NCI-H2107 (cell line): ENCODE measurements at places on chromosomes 5 and 9.

- no peak for DNase-seq
These were observed 38.2 kb upstream of the ARSB start for GRCh38 chr5:79023348-79023747.

DNA sequence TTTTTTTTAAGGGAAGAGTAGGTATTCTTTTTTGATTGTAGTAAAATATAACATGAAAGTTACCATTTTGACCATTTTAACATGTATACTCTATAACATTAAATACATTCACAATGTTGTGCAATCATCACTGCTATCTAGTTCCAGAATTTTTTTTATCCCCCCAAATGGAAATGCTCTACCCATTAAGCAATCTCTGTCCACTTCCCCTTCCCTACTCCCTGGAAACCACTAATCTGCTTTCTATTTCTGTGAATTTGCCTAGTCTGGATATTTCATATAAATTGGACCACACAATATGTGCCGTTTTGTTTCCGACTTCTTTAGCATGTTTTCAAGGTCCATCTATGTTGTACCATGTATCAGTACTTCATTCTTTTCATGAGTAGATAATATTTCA is 429.5 kb downstream of the TLE1 start:
- no peak for DNase-seq

GRCh38 chr9:2337131-2337530 is 284.5 kb upstream of the VLDLR start:
- no peak for DNase-seq

- peak; percentile 90 for DNase-seq
These were observed at the start of gene CDKN2B for GRCh38 chr9:22008717-22009505. Gene CDKN2B, minus strand, starts transcription at chr9:22009305. Its CDS starts 352 bp downstream, at chr9:22008953.

DNA sequence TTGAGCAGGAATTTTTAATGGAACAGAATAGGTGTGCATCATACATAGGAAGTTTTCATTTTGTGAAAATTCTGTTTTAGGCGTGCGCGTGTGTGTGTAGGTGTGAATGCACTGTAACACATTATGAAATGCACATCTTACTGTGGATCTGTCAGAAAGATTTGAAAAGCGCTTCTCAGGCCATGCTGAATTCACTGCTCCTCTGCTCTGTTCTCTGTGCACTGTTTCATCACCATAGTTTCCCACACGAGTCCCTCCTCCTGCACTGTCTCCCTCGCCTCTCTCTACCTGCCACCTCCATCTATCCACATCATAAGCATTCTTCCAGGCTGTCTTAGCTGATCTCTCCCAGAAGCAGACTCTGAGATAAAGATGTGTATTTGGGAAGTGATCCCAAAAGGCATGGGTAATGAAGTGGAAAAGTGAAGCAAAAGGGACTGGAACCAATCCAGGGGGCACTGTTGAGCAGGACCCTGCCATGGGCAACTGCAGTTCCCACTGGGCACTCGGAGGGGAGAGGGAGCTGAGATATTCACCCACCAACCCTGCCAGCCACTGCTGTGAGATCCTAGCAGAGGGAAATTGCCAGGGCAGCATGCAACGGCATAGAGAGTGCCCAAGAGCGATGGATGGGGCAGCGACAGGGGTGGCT is 65.9 kb downstream of the GABBR2 start:
- no peak for DNase-seq

DNA sequence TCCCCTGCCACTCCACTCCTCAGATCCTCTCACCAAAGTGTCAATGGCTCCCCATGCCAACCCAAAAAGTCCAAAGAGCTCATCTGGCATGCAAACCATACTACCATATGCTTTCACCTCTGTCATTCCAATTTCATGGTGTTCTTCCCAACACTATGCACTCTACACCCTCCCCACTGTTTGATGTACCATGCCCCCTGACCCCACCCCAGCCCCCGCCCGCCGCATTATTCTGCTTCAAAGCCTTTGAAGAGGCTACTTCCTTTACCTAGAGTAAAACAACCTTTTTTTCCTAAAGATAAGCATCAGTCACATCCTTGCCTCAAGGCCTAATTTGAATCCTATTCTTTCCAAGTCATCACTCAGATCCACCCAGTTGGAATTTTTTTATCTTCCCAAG is 226.3 kb downstream of the DEPDC1B start:
- no peak for DNase-seq

GRCh38 chr5:6439588-6440550 is 8.8 kb upstream of the UBE2QL1 start:
- DNase-seq, result no peak
